ENCODE measurements at places on chromosomes 5 and 9. TPM values are rescaled to one million over a fixed set of nuclear protein-coding genes. Genes with fewer than 3 reads are reported as not detected.

AFAP1L1 gene
- 2.0 TPM for total RNA-seq

FCHO2 gene
- total RNA-seq: 5.8 TPM

FRMD3 gene
- 0.55 TPM for total RNA-seq

FOXD4L5 gene
- total RNA-seq: not detected

CD180 gene
- not detected for total RNA-seq

CDC26 gene
- total RNA-seq: 37.8 TPM

NRARP gene
- 22.8 TPM for total RNA-seq

NME5 gene
- 0.66 TPM for total RNA-seq

LCN9 gene
- total RNA-seq: 0.72 TPM

FST gene
- total RNA-seq: 111 TPM

PCDHGB1 gene
- total RNA-seq: 5.2 TPM

SLC25A48 gene
- total RNA-seq: 0.66 TPM

TMEM174 gene
- not detected for total RNA-seq

PTCD2 gene
- total RNA-seq: 12.9 TPM

DNA sequence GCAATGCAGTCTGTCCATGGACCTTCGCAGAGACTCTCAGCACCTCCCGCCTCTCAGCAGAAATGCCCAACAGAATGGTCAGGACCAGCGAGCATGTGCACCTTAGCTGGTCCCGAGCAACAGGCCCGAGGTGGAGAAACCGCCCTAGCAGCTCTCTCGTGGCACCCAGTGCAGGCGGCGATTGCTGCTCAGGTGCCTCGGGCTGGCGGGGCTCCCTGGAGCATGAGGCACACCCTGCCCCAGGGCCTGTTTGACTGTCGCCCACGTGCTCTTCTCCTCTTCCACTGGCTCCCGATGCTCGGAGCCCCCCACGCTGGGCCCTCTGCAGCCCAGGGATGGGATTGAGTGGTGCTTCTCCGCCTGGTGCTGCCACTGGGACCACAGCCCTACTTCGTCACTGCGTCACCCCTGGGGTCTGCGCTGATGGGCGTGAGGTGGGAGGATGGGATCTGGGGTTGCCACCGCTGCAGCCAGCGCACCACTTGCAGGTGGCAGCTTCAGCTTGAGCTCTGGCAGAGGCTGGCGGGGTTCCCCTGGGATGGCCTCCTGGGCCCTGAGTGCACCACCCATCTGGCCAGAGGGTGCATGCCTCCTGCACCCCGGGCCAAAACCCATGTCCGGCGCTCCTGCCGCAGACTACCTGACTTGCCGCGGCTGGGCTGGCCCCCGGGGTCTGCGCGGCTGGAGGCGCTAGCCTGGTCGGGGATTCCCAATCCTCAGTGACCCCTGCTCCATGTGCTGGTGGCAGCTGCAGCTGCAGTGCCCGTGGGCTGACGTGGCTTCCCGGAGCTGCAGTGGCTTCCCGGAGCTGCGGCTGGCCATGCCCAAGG lies 244.2 kb downstream of the FOXD4L6 start:
- H3K4me3 ChIP-seq: no peak overlapping the region
- H3K36me3 ChIP-seq: peaks cover 29% of the 10 kb centered on the region
- H3K4me1 ChIP-seq: no peaks in the 10 kb centered on the region
- DNase-seq: peak; percentile 24
- peaks cover 16% of the 10 kb centered on the region for H3K27me3 ChIP-seq

DNA sequence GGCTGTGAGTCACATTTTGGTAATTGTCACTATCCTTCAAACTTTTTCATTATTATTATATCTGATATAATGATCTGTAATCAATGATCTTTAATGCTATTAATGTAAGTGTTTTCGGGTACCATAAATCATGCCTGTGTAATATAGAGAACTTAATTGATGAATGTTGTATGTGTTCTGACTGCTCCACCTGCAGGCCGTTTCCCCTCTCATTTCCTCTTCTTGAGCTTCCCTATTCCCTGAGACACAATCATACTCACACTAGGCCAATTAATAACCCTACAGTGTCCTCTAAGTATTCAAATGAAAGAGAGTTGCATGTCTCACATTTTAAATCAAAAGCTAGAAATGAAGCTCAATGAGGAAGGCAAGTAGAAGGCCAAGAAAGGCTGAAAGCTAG lies 420.9 kb upstream of the SGCD start:
- H3K4me1 ChIP-seq: no peaks in the 10 kb centered on the region
- no peak overlapping the region for H3K4me3 ChIP-seq
- no peak for DNase-seq
- H3K27me3 ChIP-seq: no peaks in the 10 kb centered on the region

GRCh38 chr9:124490004-124490403 lies 17.2 kb downstream of the NR5A1 start:
- no peaks in the 10 kb centered on the region for H3K4me1 ChIP-seq
- H3K36me3 ChIP-seq: no peaks in the 10 kb centered on the region

DNA sequence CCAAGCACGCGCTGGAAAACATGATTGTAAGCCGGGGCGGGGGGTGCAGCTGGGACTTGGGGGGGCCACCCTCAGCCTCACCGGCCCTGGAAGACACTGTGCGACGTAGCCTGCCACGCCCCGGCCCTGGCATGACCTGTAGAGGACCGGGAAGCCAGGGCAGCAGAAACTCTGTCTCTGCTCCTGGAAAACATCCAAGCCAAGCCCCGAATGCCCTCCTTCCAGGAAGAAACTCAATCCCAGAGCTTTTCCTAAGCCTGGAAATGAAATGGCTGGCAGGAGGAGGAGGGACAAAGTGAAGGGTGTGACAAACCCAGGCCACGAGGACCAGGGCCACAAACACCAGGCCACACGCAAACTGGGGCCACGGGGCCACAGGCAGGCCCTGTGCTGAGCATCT lies 55.4 kb downstream of the KCNT1 start:
- no peaks in the 10 kb centered on the region for H3K36me3 ChIP-seq
- H3K4me3 ChIP-seq: no peak overlapping the region
- DNase-seq: no peak
- no peaks in the 10 kb centered on the region for H3K4me1 ChIP-seq
- H3K27ac ChIP-seq: no peak overlapping the region

DNA sequence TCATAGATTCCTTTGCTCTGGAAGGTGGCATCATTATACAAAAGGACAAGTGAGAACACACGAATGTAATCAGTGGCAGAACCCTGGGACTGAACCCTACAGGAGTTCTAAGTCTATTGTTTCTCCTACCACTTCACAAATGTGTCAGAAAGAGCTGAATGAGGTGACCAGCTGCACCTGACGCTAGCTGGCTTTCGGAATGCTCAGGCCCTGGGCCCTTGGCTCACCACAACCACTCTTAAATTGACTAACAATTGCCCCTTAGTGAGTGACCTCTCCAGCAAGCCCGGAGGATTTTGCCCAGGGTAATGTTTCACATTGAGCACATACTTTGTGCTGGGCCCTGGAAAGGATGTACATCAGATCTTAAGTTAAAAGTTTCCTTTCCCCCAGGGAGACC lies 41.2 kb upstream of the ABCA1 start:
- peak overlapping the region; percentile 95 for H3K4me3 ChIP-seq
- H3K27ac ChIP-seq: no peak overlapping the region
- H3K4me1 ChIP-seq: peaks cover 3% of the 10 kb centered on the region
- H3K36me3 ChIP-seq: no peaks in the 10 kb centered on the region
- peak; percentile 71 for DNase-seq

DNA sequence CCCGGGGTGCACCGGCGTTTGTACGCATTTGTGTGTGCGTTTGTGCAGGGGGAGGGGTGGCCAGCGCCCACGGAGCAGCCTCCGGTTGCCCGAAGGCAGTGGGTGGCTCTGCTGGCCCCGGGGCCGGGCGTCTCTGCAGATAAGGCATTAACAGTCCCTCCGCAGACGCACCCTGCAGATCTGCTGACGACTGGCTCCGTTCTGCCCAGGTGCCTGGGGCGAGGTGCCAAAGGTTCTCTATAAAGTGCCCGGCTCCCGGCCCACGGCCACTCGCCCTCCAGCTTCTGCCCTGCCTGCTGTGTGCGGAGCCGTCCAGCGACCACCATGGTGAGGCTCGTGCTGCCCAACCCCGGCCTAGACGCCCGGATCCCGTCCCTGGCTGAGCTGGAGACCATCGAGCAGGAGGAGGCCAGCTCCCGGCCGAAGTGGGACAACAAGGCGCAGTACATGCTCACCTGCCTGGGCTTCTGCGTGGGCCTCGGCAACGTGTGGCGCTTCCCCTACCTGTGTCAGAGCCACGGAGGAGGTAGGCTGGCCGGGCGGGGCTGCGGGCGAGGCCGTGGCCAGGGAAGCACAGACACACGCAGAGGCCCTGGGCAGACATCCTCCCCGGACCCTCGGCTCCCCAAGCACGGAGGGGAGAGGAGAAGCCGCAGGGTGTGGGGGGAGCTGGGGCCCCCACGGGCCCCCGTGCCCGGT lies at the start of gene SLC6A19:
Gene SLC6A19 (plus strand): TSS at position 269 of the 699 bp plus-strand sequence. CDS start 56 bp downstream, at position 325.
- no peaks in the 10 kb centered on the region for H3K36me3 ChIP-seq
- no peak for DNase-seq
- no peak within 1 kb of the TSS for H3K4me3 ChIP-seq
- H3K27ac ChIP-seq: no peak within 1 kb of the TSS
- H3K4me1 ChIP-seq: no peaks in the 10 kb centered on the region
- no peaks in the 10 kb centered on the region for H3K27me3 ChIP-seq

- H3K27me3 ChIP-seq: no peaks in the 10 kb centered on the region
- H3K4me1 ChIP-seq: no peaks in the 10 kb centered on the region
- no peak overlapping the region for H3K27ac ChIP-seq
- H3K36me3 ChIP-seq: no peaks in the 10 kb centered on the region
- H3K4me3 ChIP-seq: no peak overlapping the region
- no peak for DNase-seq
Observed at GRCh38 chr9:93397661-93398373, 53.7 kb upstream of the FAM120A start.

DNA sequence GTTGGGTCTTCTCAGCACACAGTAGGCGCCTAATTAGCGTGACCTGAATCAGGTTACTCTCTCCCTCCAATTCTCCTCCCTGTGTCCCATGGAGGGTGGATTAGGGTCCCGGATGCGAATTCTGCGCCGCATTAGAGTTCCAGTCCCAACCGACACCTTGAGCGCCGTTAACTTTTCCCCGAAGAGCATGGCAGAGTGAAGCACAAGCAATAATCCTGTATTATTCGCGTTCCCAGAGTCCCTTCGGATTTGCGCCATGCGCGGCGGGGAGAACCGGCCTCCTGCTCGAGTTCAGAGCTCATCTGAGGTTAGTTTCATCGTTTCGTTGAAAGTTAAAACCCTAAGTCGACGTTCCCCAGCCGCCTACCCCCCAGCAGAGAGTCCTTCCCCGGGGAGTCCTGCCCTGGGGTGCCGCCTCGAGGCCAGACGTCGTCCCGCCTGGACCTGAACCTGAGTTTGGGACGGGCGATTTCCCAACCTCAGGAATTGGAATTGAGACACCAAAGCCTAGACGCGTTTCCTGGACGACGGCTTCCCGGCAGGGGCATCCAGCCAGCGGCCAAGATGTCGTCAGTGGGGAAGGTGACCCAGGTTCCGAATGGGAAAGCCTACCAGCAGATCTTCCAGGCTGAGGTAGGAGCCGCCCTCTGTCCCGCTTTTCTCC lies at the start of gene CCDC180:
Gene CCDC180 (plus strand): TSS at position 160 of the 664 bp plus-strand sequence. CDS start 405 bp downstream, at position 565.
- H3K4me1 ChIP-seq: no peaks in the 10 kb centered on the region
- no peaks in the 10 kb centered on the region for H3K27me3 ChIP-seq
- DNase-seq: no peak
- no peak within 1 kb of the TSS for H3K4me3 ChIP-seq
- no peak within 1 kb of the TSS for H3K27ac ChIP-seq

DNA sequence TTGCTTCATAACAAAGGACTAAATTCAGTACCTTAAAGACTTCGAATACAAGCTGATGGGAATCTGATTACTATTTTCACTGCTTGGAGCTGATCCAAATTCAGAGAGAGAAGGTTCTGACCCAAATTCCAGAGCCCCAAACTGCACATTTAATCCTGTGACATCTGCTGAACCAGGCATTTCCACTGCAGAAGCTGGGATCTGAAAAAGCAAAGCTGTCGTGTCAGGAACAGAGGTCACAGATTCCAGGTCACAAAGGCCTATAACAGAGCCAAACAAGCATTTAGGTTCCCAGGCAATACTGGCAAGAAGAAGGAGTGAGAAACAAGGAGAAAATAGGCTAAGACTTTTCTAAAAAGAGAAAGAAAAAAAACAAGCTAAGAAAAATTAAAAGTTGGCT lies 105.3 kb downstream of the UBAP2 start:
- H3K27ac ChIP-seq: no peak overlapping the region
- H3K27me3 ChIP-seq: no peaks in the 10 kb centered on the region
- H3K36me3 ChIP-seq: peaks cover 49% of the 10 kb centered on the region
- no peaks in the 10 kb centered on the region for H3K4me1 ChIP-seq

GRCh38 chr9:38282756-38283155 lies 109.7 kb upstream of the ALDH1B1 start:
- H3K36me3 ChIP-seq: no peaks in the 10 kb centered on the region
- no peak for DNase-seq
- peaks cover 9% of the 10 kb centered on the region for H3K4me1 ChIP-seq
- H3K27ac ChIP-seq: no peak overlapping the region
- no peak overlapping the region for H3K4me3 ChIP-seq

- no peaks in the 10 kb centered on the region for H3K27me3 ChIP-seq
- H3K36me3 ChIP-seq: no peaks in the 10 kb centered on the region
Observed at GRCh38 chr5:56269216-56269927, 36.2 kb upstream of the ANKRD55 start.

- H3K27me3 ChIP-seq: no peaks in the 10 kb centered on the region
- H3K4me1 ChIP-seq: no peaks in the 10 kb centered on the region
- peaks cover 4% of the 10 kb centered on the region for H3K36me3 ChIP-seq
Observed at GRCh38 chr9:82783045-82783444, 279.9 kb downstream of the RASEF start.

DNA sequence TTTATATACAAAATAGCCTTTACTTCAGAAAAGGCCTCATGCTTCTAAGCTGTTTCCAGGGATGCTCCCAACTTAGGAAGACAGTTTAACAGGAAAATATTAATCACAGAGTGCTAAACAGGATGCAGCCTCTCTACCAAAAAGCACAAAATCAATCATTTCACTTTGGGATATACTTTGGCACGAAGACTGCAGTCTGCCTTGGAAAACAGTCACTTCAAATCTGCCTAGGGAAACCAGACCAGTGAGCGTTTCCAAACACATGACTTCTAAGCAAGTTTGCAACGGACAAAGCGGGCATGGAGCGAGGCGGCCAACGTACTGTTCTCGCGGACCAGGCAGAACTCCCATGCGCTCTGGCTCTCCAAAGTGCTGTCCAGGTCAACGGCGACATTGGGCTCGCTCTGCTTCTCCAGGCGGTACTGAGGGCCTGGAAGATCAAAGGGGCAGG lies 201.0 kb downstream of the MAPKAP1 start:
- no peak overlapping the region for H3K4me3 ChIP-seq
- no peaks in the 10 kb centered on the region for H3K4me1 ChIP-seq
- no peak for DNase-seq
- no peaks in the 10 kb centered on the region for H3K27me3 ChIP-seq

- H3K36me3 ChIP-seq: no peaks in the 10 kb centered on the region
- DNase-seq: no peak
- no peaks in the 10 kb centered on the region for H3K27me3 ChIP-seq
- no peak overlapping the region for H3K4me3 ChIP-seq
Observed at GRCh38 chr5:178323541-178323865, 90.9 kb upstream of the PHYKPL start.

GRCh38 chr9:108219664-108220063 lies 636.1 kb downstream of the ACTL7B start:
- no peak overlapping the region for H3K27ac ChIP-seq
- H3K36me3 ChIP-seq: no peaks in the 10 kb centered on the region
- H3K4me3 ChIP-seq: no peak overlapping the region
- no peak for DNase-seq
- H3K4me1 ChIP-seq: no peaks in the 10 kb centered on the region

Measured in H9 (cell line).